Stimulated activated CD8-positive, alpha-beta memory T cell treated with anti-CD3 and anti-CD28 coated beads, Interleukin-15, amount 100 ng/mL, for 24 hours (primary cell): ENCODE measurements at places on chromosomes 7 and 10.

DNA sequence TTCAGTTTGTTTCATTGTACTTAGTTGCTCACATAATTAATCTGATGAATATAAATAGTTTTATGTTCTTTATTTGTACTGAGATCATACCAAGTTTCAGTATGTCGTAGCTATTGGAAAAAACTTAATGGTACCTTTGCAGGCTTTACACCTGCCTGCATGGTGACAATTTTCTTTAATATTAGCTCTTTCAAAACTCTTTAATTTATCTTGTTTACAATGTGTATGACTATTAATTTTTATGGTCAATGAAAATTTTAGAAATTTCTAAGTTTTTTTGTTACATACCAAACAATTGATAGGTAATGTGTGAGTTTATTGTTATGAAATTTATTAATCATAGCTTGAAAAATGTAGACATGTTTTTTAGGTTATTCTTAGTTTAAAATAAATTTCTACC is 4.0 kb downstream of the DYNC2I1 start:
- DNase-seq, result no peak

DNA sequence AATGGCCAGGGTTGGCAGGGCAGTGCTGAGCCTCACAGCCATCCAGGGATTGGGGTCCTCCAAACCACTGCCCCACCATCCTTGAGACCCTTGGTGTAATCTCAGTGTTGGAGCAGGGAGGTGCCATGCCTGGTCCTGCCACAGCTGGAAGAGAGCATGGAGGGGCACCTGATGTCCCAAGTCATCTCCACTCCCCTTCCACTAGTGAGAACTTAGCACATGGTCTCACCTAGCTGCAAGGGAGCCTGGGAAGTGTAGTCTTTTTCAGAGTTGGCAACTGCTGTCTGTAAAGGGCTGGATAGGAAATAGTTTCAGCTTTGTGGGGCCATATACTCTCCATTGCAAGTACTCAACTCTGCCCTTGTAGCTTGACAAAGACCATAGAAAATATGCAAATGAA is 238.7 kb downstream of the RPS24 start:
- DNase-seq, result no peak

- peak; percentile 49 for DNase-seq
These were observed 2.0 kb upstream of the LZTS2 start for GRCh38 chr10:100997360-100998182.

- DNase-seq, result no peak
These were observed 110.6 kb downstream of the ACTR3B start for GRCh38 chr7:152870106-152870693.

DNA sequence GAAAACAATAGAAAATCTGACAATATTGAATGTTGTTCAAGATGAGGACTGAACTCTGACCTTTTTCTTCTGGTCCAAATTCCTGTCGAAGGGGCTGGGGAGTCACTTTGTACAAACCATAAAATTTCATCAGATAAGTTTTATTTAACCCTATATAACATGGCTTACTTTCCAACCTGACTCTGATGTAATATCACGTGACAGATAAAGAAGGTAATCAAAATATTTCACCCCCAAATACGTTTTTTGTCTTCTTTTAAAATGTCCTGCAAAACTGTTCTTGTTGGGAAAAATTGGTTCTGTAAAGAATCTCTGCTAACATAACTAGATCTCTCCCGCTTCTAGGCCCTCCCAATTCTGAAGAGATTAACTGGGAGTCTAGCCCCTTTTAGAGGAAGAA is 90.9 kb upstream of the MDFIC start:
- no peak for DNase-seq

- no peak for DNase-seq
These were observed 31.8 kb upstream of the VCL start for GRCh38 chr10:73965890-73966768.
